ENCODE measurements at places on chromosomes 2 and 18.
A peak's percentile ranks its signal among the peaks of the same experiment; 100 is the strongest.

GRCh38 chr2:142585785-142586184 lies 291.7 kb upstream of the KYNU start:
- no peak for DNase-seq

DNA sequence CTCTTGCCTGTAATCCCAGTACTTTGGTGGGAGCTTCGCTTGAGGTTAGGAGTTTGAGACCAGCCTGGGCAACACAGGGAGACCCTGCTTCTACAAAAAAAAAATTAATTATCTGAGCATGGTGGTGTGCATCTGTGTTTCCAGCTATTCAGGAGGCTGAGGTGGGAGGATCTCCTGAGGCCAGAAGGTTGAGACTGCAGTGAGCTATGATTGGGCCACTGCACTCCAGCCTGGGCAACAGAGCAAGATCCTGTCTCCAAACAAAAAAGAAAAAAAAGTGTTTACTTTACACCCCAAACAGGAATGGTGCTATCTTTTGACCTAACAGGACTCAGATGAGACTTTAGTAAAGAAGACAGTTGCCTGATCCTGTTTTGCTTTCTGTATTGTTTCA lies 35.6 kb downstream of the MAL start:
- no peak for DNase-seq

- DNase-seq: no peak
Observed at GRCh38 chr2:11710632-11711353, 35.6 kb upstream of the LPIN1 start.

- no peak for DNase-seq
Observed at GRCh38 chr2:235535423-235536130, 41.7 kb downstream of the AGAP1 start.

DNA sequence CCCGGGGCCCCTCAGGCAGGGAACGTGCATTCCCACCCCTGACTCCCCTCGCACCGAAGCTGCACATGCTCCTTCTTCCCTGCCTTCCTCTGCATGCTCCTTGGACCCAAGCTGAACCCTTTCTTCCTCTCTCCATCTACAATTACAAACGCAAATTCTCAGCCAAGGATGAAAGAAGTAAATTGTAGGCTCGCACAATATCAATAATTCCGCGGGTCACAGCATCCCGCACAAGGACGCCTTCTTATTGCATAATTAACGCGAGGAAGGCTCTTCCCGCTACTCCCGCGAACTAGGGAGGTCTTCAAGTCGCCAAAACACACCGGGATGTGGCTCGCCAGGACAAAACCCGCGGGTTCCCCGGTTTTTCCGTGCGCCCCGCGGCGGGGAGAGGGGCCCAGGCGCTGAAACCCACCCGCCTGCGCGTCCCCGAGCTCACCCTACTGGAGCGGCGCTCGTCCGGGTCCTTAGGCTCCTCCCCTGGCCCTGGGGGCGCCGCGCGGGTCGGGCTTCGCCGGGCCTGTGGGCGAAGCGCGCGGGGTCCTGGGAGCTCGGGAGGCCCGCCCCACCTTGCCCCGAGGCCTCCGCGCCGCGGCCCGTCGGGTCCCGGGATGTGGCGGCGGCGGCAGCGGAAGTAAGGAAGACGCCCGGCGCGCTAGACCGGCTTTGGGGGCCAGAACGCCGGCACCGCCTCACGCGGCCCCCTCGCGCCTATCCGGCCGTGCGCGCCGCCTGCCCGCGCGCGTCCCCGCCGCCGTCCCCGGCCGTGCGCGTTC lies at the start of gene CHST10:
Gene CHST10, minus strand, starts transcription at position 734 of the 776 bp plus-strand sequence. CDS start 10,993 bp downstream, outside the sequence.
- DNase-seq: peak; percentile 39

DNA sequence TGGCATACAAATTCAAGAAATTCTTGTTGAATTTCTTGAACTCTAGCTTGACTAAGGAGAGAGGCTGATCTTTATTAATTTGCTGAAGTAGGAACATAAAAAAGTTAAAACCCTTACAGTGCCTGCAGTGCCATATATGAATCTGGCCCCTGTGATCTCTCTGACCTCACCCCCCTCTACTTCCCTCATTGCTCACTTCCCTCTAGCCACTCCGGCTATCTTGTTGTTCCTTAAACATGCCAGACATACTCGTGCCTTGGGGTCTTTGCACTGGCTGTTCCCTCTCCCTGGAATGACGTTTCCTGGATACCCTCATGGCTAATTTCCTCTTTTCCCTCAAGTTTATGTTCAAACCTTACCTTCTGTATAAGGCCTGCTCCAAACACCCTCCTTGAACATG lies 246.3 kb upstream of the SIX2 start:
- DNase-seq: no peak

GRCh38 chr18:24543795-24544498 lies 83.5 kb downstream of the HRH4 start:
- DNase-seq: no peak

- no peak for DNase-seq
Observed at GRCh38 chr2:47751856-47752414, 31.0 kb upstream of the MSH6 start.

GRCh38 chr2:204072443-204073324 lies 136.1 kb downstream of the ICOS start:
- peak; percentile 41 for DNase-seq

GRCh38 chr2:30232801-30233130 lies 1.4 kb downstream of the LBH start:
- DNase-seq: no peak

DNA sequence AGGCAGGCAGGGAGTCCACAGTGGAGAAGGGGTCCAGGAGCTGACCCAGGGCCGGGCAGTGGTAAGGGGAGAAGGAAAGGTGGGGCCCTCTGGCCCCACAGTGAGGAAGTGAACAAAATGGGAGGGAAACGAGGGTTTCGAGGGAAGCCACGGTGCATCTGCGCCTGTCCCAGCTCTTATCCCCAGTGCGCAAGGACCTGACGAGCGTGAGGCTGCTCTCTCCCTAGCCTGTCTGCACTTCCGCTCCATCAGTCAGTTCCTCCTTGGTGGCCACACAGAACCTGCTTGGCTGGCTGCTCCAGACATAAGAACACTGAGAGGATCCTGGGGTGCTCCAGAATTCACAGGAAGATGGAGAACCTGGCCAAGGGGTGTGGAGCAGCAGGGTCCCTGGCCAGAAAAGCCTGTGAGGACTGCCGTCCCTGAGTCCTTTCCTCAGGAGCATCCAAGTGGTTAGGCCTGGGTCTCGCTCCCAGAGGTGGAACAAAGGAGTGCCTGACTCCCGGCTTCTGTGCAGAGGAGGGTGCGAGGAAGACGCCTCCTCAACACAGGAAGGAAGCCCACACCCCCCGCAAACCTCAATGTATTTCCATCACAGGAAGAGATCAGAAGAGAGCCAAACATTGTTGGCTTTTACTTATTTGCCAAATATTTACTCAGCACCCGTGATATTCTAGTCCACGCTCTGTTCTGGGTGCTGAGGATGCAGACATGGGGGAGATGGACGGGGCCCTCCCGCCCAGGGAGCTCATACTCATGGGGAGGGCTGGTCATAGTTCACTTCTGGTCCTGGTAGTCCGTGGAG lies 43.7 kb upstream of the SEMA4C start:
- no peak for DNase-seq

GRCh38 chr2:12348216-12348615 lies 368.5 kb upstream of the TRIB2 start:
- DNase-seq: no peak

- no peak for DNase-seq
Observed at GRCh38 chr18:8124232-8125146, 484.7 kb upstream of the RAB12 start.

GRCh38 chr2:37449761-37450296 lies 105.4 kb downstream of the QPCT start:
- DNase-seq: no peak

- DNase-seq: peak; percentile 55
Observed at GRCh38 chr2:30252723-30253701, 21.7 kb downstream of the LBH start.

GRCh38 chr2:112904883-112905282 lies 6.1 kb upstream of the IL37 start:
- no peak for DNase-seq

DNA sequence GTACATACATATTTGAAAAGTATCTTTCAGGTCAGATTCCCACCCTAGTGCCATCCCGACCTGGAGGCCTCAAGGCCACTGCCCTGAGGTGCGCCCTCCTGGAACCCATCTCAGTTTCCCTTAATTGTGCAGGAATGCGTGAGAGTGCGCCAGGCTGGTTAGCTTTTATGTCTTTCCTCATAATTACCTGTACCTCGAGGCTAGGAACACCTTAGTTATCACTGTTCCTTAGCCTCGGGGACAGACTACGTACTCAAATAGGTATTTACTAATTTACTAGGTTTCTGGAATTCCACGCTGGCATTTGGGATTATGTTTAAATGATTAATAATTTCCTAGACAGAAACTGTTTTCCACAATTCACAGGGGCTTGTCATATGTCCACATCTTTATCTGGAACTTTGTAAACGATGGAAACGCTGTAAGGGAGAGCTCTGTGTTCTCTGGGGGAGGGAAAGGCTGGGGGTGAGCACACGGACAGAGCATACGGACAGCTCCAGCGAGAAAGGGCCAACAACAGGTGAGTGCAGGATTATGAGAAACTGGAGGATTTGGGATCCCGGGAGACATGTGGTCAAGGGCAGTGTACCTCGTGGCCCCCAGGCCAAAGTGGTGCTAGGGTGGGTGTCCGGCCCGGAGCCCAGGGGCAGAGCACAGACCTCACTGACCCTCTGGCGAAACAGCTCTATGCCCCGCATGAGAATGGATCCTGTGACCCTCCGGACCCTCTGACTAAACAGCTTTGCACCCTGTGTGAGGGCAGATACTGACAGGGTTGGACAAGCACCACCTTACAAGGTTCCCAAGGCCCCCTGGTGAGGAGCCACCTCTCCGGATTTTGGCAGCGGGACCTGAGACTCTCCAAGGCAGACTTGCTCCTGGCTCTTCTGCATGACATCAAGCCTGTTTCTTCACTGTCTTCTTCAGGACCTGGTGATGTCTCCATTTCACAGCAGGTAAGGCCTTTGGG lies 102.0 kb upstream of the PXDN start:
- no peak for DNase-seq

GRCh38 chr18:28115149-28115550 lies 61.8 kb downstream of the CDH2 start:
- DNase-seq: no peak

- no peak for DNase-seq
Observed at GRCh38 chr2:22812065-22812680, 572.8 kb upstream of the KLHL29 start.

- no peak for DNase-seq
Observed at GRCh38 chr2:68857855-68858456, 13.2 kb downstream of the BMP10 start.

- DNase-seq: no peak
Observed at GRCh38 chr2:169757778-169758177, 24.1 kb downstream of the KLHL23 start.

- DNase-seq: peak; percentile 6
Observed at GRCh38 chr2:64453770-64454385, at the start of gene LGALSL. Gene LGALSL (plus strand): TSS chr2:64454162. CDS start chr2:64454546, 384 bp downstream.

DNA sequence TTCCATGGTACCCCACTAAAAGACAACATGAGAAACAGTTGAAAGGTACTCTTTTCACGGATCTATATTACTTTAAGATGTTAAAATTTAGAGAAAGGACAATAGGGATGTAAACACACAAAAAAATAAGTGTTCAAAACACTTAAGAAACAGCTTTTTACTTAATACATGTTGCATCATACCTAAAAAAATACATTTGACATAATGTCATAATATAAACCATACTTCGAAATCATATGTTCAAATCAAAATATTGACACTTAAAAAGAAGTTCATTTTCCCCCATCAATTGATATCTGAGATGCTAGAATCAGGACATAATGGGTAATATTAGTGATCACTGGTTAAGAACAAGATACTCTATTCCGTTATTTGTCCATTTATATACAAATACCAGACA lies 124.9 kb downstream of the GRB14 start:
- DNase-seq: no peak

DNA sequence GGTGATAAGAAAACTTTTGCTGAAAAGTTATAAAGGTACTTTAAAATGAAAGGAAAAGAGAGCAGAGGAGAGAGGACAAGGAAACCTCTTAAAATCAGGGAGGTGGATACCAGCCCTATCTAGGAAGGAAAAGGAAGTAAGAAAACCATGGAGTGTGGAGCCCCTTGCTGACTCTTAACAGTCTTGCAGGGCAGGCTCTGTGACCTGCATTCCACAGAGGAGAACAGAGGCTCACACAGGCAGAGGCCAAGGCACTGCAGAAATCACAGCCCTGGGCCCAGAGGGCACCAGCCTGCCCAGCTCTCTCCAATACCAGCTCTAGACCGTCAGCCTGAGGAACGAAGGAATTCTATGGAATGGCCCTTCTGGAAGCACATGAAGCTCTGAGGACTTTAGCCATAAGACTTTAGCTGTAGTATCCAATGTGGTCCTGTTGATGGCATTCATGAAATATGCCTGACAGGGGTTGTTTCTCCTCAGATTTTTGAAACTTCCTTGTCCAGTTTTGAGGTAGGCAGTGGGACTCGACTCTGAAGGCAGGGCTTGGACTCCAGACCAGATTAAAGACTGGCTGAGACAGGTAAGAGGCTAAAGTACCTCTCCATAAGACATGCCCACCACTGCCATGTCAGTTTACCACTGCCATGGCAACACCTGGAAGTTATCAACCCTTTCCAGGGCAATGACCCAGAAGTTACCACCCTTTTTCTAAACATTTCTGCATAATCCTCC lies 216.3 kb downstream of the ANAPC1 start:
- no peak for DNase-seq

- no peak for DNase-seq
Observed at GRCh38 chr2:28071221-28071620, 180.7 kb downstream of the BABAM2 start.

GRCh38 chr2:161039071-161039470 lies 121.2 kb upstream of the TANK start:
- DNase-seq: no peak

- peak; percentile 18 for DNase-seq
Observed at GRCh38 chr2:98412751-98413458, 31.8 kb upstream of the INPP4A start.

- no peak for DNase-seq
Observed at GRCh38 chr2:27369471-27370025, 590 bp downstream of the EIF2B4 start.

- DNase-seq: no peak
Observed at GRCh38 chr2:63866009-63866709, 24.5 kb downstream of the UGP2 start.

DNA sequence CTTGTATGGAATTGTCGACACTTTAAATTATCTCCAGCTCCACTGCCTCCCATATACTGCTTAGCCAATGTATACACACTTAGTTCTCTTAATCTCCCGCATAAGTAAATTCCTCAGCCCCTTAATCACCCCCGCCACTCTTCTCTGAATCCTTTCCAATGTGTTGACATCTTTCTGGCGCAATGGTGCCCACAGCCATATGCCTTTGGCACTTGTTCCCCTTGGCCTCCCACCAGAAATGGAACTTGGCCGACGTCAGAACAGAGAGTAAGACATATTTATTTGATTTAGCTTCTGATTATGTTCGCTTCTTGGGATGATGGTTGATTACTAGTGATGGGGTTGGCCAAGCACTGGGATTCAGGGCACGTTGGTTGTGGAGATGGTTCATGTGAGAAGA lies 1089.3 kb upstream of the CELF4 start:
- no peak for DNase-seq

DNA sequence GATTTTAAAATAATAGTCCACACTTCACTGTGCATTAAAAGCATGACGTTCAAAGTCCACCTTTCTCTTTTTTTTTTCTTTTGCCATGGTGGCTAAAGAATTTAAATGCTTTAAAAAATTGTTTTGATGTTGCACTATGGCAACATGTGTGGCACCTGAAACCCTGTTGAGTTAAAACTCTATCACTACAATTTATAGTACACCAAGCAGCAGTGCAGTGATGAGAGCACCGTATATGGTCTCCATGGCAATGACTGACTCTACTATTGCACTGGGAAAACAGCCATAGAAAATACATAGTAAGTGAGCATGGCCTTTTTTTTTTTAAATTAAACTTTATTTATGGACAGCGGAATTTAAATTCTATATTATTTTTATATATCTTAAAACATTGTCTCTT lies 298.8 kb downstream of the FIGN start:
- no peak for DNase-seq

Data from activated T-helper 9 cell treated with anti-CD3 and anti-CD28 coated beads, Interleukin-2, amount 50 U/mL, for 16 hours (primary cell).